ENCODE measurements at places on chromosomes 1 and 21.

- no peak overlapping the region for H3K27ac ChIP-seq
- no peak for DNase-seq
- H3K36me3 ChIP-seq, result no peaks in the 10 kb centered on the region
- no peak overlapping the region for H3K4me3 ChIP-seq
- H3K27me3 ChIP-seq, result no peaks in the 10 kb centered on the region
- peaks cover 5% of the 10 kb centered on the region for H3K4me1 ChIP-seq
Observed at GRCh38 chr1:32872192-32872460, 1.4 kb upstream of the FNDC5 start.

- peaks cover 8% of the 10 kb centered on the region for H3K4me1 ChIP-seq
- no peak overlapping the region for H3K27ac ChIP-seq
- H3K36me3 ChIP-seq, result no peaks in the 10 kb centered on the region
Observed at GRCh38 chr1:55275941-55276341, 60.8 kb upstream of the USP24 start.

DNA sequence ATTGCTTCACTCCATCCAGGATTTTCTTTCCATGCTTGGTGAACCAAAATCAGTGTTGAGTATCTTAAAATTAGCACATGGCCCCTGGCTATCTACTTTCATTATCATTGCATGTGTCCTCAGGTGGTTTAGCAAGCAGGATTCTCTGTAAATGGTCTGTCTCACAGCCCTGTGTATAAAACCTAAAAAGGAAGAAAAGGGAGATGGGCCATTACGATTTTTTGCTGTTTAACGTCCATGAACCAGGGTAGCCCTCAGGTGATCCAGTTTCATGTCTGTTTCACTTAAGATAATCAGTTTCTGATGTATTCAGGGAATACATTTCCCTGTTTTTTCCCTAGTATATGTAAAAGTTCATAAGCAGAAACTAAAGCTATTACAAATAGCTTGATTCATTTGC, 238.2 kb downstream of the NFIA start:
- no peak overlapping the region for H3K4me3 ChIP-seq
- H3K27me3 ChIP-seq, result no peaks in the 10 kb centered on the region
- no peaks in the 10 kb centered on the region for H3K36me3 ChIP-seq

- no peaks in the 10 kb centered on the region for H3K36me3 ChIP-seq
- DNase-seq, result no peak
- no peak overlapping the region for H3K27ac ChIP-seq
- peaks cover 10% of the 10 kb centered on the region for H3K4me1 ChIP-seq
- no peak overlapping the region for H3K4me3 ChIP-seq
Observed at GRCh38 chr21:26389971-26390641, 183.0 kb downstream of the CYYR1 start.

DNA sequence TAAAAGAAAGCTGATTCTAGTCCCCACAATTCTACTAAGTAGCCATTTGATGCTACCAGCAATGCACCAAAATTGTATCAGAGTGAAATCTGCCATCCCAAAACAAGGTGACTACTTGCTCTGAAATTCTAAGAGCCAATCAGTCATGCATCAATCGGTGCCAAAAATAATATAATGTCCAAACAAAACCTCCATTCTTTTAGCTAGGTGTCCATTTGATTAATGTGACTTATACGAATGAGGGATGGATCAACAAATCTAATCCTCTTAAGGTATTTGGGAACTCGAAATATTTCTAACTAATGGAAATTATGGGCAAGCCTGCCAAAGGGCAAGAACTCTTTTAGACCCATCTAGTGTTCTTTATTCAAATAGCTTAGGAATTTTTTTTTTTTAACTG, 66.4 kb upstream of the NEK2 start:
- DNase-seq, result no peak
- H3K4me1 ChIP-seq, result peaks cover 17% of the 10 kb centered on the region
- H3K36me3 ChIP-seq, result no peaks in the 10 kb centered on the region
- no peaks in the 10 kb centered on the region for H3K27me3 ChIP-seq
- H3K27ac ChIP-seq, result no peak overlapping the region

DNA sequence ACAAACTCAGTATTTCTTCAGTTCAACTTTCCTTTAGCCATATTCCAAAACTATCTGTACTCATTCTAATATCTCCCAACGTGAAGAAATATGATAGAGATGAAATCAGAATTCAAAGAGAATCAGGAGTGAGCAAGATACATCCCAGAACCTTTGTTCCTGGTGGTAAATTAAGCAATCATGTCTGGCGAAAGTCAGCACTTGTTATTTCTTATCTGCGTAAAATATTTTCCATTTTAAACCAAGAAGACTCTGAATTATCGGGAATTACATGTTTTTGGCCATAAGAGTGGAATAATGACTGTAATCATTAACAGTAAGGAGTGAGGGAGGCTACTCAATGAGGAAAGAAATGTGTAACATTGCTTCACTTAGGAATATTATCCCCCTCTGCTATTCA, 253.7 kb downstream of the PDE4B start:
- no peak overlapping the region for H3K4me3 ChIP-seq
- no peak for DNase-seq
- H3K27me3 ChIP-seq, result no peaks in the 10 kb centered on the region
- H3K36me3 ChIP-seq, result no peaks in the 10 kb centered on the region
- H3K4me1 ChIP-seq, result peaks cover 12% of the 10 kb centered on the region
- no peak overlapping the region for H3K27ac ChIP-seq

GRCh38 chr1:243739335-243740003, 110.6 kb downstream of the AKT3 start:
- no peaks in the 10 kb centered on the region for H3K4me1 ChIP-seq
- H3K36me3 ChIP-seq, result no peaks in the 10 kb centered on the region
- H3K27ac ChIP-seq, result no peak overlapping the region
- DNase-seq, result no peak

DNA sequence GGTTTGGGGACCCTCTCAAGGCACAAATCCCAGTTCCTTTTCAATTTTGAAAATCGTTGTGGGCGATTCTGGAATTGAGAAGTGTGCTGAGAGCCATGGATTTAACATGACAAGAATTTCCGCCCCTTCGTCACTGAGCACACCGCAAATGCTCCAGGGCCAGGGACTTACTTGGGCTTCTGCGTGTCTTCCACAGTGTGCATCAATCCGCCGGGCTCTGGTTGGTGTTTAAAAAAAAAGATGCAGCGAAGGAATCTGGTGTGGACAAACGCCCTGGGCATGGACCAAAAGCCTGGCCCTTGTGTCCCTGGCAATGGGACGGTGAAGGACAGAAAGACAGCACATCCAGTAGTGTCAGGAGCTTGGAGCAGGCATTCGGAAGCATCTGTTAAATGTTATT, 696 bp upstream of the CLDN14 start:
- no peak overlapping the region for H3K4me3 ChIP-seq
- H3K36me3 ChIP-seq, result no peaks in the 10 kb centered on the region
- H3K27ac ChIP-seq, result no peak overlapping the region
- H3K4me1 ChIP-seq, result peaks cover 19% of the 10 kb centered on the region
- no peak for DNase-seq
- H3K27me3 ChIP-seq, result no peaks in the 10 kb centered on the region

DNA sequence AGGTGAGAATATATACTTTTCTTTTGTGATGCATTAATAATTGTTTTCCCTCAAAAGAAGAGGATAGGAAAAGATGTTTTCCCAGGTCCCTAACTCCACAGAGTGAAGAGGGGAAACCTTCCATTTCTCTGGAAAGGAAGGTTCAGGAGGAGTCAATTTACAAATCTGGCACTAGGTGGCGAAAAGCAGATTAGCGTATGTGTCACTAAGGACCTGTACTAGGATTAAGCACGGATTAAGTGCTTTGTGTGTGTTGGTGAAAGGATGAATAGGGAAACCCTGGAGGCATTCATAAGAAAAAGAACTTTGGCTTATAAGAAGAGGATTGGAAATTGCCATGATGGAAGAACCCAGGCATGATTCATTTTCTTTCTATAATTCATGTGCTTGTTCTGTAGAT, 410.1 kb upstream of the PLXNA2 start:
- H3K4me3 ChIP-seq, result no peak overlapping the region
- H3K4me1 ChIP-seq, result no peaks in the 10 kb centered on the region
- peak; percentile 67 for DNase-seq
- peaks cover 4% of the 10 kb centered on the region for H3K27me3 ChIP-seq
- no peaks in the 10 kb centered on the region for H3K36me3 ChIP-seq

DNA sequence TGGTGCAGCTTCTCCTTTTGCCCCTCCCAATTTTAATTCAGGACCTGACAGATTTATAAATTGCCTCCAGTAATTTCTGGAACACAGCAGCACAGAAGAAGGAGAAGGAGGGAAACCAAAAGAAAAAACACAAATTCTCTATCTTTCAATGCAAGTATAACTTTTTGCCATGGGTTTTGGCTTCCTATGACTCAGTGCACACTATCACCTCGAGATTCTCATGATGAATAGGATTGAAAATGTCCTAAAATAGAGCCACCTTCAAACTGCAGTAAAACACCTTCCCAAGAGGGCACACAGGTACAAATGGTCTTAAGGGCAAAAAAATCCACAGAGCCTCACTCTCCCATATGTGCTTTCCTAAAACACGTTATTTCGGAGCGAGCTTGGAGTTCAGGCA, 113.6 kb downstream of the HLCS start:
- no peak overlapping the region for H3K4me3 ChIP-seq
- no peak overlapping the region for H3K27ac ChIP-seq
- no peaks in the 10 kb centered on the region for H3K27me3 ChIP-seq

DNA sequence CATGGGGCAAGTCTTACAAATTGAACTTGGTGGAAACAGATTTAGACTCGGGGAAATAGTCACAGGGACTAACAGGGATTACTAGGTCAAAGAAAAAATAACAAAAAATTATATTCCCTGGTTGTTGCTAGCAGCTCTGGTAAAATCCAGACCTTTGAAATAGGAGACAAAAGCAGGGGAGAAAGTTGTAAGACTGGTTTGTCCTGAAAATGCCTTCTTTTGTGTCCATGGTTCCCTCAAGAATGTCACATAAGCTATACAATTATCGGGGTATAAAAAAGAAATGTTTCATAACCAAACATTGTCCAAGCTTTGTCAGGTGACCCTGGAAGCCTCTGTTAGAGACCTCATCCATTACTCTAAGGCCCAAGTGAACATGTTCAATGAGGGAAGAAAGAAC, 33.1 kb downstream of the KIAA0319L start:
- no peaks in the 10 kb centered on the region for H3K27me3 ChIP-seq
- no peak overlapping the region for H3K4me3 ChIP-seq
- H3K27ac ChIP-seq, result no peak overlapping the region
- H3K36me3 ChIP-seq, result no peaks in the 10 kb centered on the region
- no peak for DNase-seq

DNA sequence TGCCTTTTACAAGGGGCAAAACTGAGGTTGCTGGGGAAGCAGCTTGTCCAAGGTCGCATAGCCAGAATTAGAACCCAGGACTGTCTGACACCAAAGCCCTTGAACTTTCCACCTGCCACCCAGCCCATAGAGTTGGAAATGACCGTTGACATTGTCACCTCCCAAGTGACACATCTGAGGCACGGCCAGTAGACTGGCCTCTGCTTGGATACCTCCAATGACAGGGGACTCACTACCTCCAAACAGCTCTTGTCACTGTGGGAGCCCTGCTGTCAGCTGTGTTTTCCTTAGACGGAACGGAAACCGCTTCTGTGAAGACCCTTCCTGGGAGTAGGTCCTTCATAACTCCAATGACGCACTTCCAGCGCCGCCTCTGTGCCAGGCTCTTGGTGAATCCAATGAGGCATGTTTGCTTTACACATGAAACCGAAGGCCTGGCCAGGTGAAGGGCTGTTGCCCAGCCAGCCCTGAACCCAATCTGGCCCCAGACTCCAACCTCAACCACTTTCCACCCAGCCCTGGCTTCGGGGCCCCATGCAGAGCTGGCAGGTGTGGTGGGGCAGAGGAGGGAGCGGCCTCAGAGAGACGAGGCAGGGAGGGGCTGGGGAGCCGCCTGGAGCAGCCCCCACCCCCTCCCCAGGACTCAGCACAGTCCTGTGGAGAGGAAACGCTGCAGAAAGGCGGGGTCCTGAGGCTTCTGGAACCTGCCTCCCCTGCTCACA, 109.2 kb upstream of the IFFO2 start:
- H3K36me3 ChIP-seq, result no peaks in the 10 kb centered on the region
- H3K4me1 ChIP-seq, result no peaks in the 10 kb centered on the region
- no peak overlapping the region for H3K4me3 ChIP-seq
- no peak for DNase-seq

- no peak overlapping the region for H3K27ac ChIP-seq
- DNase-seq, result no peak
- H3K36me3 ChIP-seq, result no peaks in the 10 kb centered on the region
- no peaks in the 10 kb centered on the region for H3K4me1 ChIP-seq
Observed at GRCh38 chr21:40066221-40066620, 199.0 kb downstream of the PCP4 start.

DNA sequence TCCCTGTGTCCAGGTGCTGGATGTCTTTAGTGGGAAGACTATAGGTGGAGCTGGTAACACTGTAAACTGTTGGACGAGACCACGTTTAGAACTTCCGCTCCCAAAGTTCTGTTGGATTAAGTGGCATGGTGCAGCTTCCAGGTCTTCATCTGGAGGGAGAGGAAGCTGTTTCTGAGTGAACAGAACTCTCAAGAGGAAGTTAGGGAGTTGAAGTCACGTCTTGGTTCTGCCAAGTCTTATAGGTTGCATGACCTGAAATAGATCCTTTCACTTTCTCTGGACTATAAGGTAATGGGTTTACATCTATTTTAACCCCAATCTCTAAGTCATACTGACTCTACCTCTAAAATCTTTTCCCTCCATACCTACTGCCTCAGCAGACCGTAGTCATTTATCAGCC, 97.4 kb upstream of the TNR start:
- H3K4me1 ChIP-seq, result no peaks in the 10 kb centered on the region
- H3K4me3 ChIP-seq, result no peak overlapping the region
- DNase-seq, result no peak
- no peaks in the 10 kb centered on the region for H3K36me3 ChIP-seq
- H3K27me3 ChIP-seq, result peaks cover 4% of the 10 kb centered on the region
- H3K27ac ChIP-seq, result no peak overlapping the region

DNA sequence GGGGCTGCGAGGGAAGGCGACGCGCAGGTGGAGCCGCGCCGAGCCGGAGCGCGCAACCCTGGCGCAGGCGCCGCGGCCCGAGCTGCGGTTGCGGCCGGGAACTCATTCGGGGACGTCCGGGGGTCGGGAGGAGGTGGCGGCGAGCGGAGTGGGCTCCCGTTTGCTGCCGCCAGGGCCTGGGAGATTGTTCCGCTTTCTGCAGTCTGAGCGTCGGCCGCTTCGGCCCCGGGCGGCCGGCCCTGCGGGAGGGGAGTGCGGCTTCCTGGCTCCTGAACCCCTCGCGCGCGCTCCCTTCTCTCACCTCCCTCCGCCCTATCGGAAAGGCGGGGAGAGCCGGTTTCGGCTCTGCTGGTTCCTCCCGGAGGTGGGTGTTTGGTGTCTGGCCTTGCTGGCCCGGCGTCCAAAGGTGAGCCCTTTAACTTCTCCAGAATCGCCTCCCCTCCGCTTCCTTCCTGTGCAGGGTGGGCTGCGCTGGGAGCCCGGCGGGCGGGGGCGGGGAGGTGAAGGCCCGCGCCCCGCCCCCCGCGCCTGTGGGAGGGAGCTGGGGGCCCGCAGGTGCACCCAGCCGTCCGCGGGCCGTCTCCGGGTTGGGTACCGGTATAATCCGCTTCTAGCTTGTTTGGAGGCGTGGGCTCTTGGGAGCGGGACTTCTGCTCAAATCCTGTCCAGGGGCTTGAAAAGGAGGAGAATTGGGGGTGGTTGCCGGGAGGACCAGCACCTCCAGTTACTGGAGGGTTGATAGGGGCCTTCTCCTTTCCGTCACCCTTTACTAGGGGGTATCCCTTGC, 683 bp downstream of the LRRC8D start:
- H3K4me3 ChIP-seq, result peak overlapping the region; percentile 86
- H3K36me3 ChIP-seq, result peaks cover 2% of the 10 kb centered on the region
- H3K27me3 ChIP-seq, result no peaks in the 10 kb centered on the region
- H3K27ac ChIP-seq, result peak overlapping the region; percentile 89
- DNase-seq, result peak; percentile 59

All from A673 (cell line).